ENCODE measurements at places on chromosomes 3 and 15.

GRCh38 chr3:197353867-197354567, 55.6 kb upstream of the DLG1 start:
- DNase-seq, result no peak

DNA sequence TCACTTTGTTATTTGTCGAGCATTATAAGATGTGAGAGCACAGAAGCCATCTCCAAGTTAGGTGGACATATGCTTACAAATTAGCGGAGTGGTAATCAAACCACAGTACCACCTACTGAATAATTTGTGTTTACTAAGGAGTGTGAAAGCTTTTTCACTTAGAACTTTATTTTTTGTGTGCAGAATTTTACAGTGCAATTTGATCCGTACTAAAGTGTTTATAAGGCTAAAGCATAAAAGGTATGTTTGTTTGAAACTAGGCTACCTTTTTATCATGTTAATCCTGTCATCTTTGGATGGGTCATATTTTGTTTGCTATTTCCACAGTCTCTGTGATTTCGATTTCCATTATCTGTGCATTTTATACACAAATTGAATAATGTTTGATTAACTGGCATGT, 37.5 kb downstream of the MAP2K5 start:
- DNase-seq, result no peak

DNA sequence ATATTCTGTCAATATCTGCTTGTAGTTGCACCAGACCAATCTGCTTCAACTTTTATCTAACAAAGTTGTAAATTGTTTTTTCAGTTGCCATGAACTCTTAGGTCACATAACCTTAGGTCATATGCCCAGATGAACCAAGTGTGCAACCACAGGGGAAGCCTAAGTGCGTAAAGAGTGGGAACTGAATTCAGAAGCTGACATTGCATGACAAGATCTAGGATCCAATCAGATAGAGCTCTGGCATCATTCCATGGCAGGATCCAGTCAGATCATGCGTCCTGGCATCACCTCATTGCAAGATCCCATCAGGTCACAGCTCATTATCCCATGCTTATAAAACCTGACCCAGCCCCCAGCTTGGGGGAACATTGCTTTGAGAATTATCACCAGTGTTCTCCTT, 18.9 kb upstream of the IFT57 start:
- peak; percentile 17 for DNase-seq

DNA sequence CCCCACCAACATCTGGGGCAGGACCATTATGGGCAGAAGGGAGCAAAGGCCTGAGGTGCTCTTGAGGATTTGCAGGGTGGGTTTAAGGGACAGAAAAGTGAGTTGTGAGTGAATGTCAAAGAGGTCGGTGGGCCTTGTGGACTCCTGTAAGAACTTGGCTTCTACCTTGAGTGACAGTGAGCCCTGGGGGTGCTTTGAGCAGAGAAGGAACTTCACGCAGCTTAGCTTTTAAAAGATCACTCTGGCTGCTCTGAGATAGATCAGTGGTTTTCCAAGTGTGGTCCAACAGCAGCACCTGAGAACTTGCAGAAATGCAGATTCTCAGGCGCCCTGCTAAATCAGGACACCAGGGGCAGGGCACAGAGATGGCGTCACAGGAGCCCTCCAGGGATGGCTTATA, 15.3 kb upstream of the ALAS1 start:
- no peak for DNase-seq

GRCh38 chr3:116339441-116340028, 105.8 kb downstream of the LSAMP start:
- DNase-seq, result no peak

- DNase-seq, result no peak
Observed at GRCh38 chr3:82031596-82031995, 270.2 kb upstream of the GBE1 start.

DNA sequence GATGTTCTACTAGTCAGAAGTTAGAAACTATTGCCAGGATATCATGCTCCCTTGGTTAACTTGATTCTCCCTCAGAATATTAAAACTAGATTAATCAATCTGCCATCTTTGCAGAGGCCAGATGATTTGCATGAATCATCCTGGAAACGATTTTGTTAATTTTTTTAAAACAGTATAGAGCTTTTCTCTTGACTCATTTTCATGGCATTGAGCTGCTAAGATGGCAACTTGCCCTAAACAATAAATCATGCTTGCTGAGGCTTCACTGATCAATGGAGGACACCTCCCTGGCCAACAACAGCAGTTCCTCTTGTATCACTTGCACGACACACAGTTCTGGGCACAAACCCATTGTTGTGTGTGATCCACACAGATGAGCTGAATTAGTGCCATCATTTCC, 109.1 kb downstream of the COL6A6 start:
- DNase-seq, result no peak

GRCh38 chr15:31297575-31298456, 28.8 kb upstream of the KLF13 start:
- no peak for DNase-seq

GRCh38 chr3:182793663-182794454, 555 bp downstream of the ATP11B start:
- peak; percentile 46 for DNase-seq

DNA sequence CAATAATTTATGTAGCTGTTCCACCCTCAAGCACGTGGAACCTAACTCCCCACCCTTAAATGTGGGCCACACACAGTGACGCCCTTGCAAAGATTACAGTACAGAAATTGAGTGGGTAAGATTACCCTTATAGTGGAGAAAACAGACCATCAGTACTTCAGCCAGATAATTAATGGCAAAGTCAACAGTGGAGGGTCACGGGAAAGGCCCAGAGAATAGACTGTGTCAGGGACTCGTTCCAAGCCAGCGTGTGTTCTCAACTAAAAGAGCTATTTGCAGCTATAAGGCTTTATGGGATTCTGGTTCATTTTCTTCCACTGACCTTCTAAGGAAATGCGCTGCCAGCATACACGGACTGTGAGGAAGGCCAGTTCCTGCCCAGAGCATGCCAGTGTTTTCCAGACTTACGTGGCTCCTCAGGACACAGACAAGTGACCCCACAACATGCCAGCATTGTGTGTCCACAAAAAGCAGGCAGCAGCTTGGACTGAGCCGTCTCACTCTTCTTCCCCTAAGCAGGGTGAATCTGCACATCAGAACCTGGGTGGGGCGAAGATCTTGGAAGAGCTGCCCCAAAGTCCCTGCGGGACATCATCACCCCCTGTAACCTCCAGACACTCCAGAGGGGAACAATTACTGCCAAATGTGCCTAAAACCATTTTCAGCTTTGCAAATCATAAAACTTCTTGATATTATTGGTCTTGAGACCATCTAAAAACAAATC, 428.5 kb downstream of the OCA2 start:
- no peak for DNase-seq

- DNase-seq, result no peak
Observed at GRCh38 chr3:25257026-25257425, 171.0 kb upstream of the RARB start.

- peak; percentile 13 for DNase-seq
Observed at GRCh38 chr3:38127611-38128302, 9.2 kb downstream of the ACAA1 start.

DNA sequence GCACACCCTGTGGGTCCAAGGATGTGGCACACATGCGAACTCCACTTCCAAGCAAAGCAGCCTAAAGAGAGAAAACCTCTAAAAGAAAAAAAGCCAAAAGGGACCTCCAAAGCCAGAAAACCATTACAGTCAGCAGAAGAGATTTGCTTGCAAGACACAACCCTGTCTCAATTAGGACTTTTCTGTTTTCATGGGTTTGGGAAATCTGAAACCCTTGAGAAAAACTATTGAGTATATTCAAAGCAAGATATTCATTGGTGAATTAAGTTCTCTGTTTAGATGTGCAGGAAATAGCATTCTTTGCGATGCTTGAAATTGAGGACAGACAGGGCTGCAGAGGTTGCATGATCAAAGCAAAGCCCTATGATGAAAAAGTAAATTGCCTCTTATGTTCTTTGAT, 10.2 kb upstream of the LDHAL6B start:
- no peak for DNase-seq

DNA sequence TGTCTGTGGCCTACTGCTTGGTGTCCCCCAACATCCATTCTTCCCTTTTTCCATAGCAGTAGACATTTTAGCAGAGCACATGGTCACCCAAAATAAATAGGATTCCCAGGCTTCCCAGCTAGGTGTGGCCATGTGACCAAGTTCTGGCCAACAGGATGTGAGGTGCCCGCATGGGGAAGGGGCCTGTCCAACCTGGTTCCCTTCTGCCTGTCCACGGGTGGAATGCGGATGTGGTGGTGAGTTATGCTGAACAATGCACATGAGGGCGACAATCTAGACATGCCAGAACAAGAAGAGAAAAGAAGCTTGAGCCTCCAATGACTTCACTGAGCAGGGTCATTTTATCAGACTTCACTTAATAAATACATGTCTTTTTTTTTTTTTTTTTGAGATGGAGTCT, 77.6 kb upstream of the DLG1 start:
- no peak for DNase-seq

DNA sequence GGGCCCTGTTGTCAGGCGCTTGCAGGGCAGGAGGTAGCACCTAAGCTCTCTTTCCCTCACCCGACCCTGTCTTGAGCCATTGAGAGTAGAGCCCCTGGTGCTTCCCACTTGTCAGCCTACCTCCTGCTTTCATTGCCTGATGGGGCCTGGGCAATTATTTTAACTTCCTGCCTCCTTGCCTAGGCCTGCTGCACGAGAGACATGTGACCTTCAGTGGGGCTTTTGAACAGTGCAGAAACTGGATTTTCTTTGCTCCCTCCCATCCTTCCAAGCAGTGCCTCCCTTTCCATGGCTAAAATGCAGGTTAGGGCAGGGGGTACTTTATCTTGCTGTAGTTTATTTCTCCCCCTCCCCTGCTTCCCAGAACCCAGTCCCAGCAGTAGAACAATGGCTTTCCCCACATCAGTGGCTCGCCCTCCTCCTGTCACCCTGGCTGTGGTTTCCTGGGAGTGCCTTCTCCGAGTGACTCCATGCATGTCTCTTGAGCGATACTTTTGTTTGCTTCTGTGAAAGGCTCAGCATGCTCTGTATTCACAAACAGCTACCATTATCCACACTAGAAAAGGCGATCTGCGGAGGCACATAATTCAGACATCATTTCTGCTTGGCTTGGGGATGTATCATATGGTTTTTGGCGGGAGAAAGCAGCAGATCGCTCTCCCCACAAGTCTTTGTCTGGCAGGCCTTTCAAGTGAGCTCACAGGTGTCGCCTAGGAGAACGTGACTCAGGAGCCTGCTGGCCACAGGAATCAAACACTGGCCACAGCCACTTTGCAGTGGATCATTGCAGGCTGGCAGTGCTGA, 24.1 kb downstream of the PDIA5 start:
- no peak for DNase-seq

DNA sequence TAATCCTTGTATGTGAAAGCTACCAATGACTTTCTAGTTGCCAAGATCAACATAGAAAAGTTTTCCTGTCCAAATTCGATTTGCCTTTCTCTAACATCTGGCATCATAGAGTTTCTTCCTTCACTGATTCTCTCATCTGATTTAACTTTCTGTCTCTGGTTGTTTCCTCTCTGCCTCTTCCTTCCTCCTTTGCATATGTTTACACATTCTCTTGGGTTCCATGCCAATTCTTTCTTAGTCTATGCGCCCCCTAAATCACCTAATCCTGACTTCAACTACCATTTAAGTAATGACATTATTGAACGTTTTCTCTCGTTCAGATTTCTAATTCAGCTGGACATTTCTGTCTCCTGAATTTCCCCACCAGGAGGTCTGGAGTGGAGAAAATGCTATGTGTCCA, 561.9 kb upstream of the TGFBR2 start:
- no peak for DNase-seq

GRCh38 chr3:22960105-22960984, 242.8 kb upstream of the UBE2E2 start:
- DNase-seq, result no peak

DNA sequence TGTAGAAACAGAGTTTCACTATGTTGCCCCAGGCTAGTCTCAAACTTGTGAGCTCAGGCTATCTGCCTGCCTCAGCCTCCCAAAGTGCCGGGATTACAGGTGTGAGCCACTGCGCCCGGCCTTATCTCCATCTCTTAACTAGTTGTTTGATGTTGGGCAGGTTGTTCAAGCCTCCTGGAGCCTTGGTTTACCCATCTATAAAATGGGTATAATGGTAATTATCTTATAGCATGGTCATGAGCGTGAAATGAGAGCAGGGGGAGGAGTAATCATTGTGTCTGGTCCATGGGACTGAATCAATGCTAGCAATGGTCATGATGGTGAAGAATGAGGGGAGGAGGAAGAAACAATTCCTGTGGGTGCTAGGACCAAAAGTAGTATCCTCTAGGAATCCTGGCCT, 32.0 kb downstream of the SMAD3 start:
- DNase-seq, result no peak

- no peak for DNase-seq
Observed at GRCh38 chr15:48313216-48313615, 18.0 kb upstream of the DUT start.

- DNase-seq, result no peak
Observed at GRCh38 chr3:55097441-55097840, 169.6 kb upstream of the LRTM1 start.

GRCh38 chr3:136547293-136547692, 204.9 kb downstream of the STAG1 start:
- no peak for DNase-seq

DNA sequence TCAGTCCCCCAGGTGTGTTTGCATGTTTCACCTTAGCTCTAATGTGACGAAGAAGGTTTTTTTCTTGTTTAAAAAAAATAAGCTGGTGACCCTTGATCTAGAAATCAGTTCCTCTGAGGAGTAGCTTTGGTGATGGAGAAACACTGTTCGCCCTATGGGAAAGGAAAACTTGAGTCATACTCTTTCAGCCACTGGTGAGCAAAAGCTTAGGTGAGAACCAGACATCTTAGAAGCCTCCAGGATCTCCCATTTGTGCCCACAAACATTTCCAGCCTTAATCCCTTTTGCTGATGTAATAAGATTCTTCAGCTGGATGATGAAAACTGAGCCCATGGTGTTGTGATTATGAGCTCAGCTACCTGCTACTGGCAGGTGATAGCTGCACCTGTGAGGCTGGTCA, 37.8 kb downstream of the SLC27A2 start:
- no peak for DNase-seq

- no peak for DNase-seq
Observed at GRCh38 chr3:124858275-124858674, 28.9 kb downstream of the ITGB5 start.
